ENCODE measurements at places on chromosomes 13 and 19. TPM values are rescaled to one million over a fixed set of nuclear protein-coding genes. Genes with fewer than 3 reads are reported as not detected.

TMEM272 gene
- not detected for total RNA-seq

ZNF625 gene
- total RNA-seq = 12.3 TPM

ODAD3 gene
- total RNA-seq = 1.4 TPM

TSSK6 gene
- 0.92 TPM for total RNA-seq

ZNF541 gene
- not detected for total RNA-seq

All from glomerular endothelial cell (primary cell).